Ascending aorta (tissue), 2 donors: ENCODE measurements at places on chromosomes 5 and 9. TPM values are rescaled to one million over a fixed set of nuclear protein-coding genes. Genes with fewer than 3 reads are reported as not detected.

The LCP2 gene
- total RNA-seq: 9.3 TPM

The CLIC3 gene
- 2.8 TPM for total RNA-seq

- no peak for DNase-seq
These were observed 24.5 kb downstream of the FGD3 start for GRCh38 chr9:92971776-92972175.

DNA sequence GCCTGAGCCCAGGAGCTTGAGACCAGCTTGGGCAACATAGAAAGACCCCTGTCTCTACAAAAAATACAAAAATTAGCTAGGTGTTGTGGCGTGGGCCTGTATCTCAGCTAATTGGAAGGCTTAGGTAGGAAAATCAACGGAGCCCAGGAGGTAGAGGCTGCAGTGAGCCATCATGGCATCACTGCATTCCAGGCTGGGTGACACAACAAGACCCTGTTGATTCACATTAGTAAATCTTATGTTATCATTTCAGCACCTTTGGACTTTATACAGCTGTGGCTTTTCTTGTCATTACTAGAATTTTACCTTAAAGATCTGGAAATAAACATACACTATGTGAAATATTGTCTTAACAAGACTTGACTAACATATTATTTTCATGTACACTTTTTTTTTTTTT lies 185.0 kb downstream of the ZNF608 start:
- no peak for DNase-seq

- no peak for DNase-seq
These were observed 7.5 kb downstream of the SMU1 start for GRCh38 chr9:33068991-33069390.

DNA sequence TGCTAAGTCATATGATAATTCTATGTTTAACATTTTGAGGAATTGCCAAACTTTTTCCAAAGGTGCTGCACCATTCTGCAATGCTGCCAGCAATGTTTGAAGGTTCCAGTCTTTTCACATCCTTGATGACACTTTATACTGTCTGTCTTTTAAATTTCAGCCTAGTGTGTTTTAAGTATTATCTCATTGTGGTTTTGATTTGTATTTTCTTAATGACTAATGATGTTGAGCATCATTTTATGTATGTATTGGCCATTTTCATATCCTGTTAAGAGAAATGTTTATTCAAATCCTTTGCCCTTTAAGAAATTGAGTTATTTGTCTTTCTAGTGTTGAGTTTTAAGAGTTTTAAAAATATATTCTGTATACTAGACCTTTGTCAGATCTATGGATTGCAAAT lies 5.0 kb upstream of the TEX48 start:
- DNase-seq: no peak

DNA sequence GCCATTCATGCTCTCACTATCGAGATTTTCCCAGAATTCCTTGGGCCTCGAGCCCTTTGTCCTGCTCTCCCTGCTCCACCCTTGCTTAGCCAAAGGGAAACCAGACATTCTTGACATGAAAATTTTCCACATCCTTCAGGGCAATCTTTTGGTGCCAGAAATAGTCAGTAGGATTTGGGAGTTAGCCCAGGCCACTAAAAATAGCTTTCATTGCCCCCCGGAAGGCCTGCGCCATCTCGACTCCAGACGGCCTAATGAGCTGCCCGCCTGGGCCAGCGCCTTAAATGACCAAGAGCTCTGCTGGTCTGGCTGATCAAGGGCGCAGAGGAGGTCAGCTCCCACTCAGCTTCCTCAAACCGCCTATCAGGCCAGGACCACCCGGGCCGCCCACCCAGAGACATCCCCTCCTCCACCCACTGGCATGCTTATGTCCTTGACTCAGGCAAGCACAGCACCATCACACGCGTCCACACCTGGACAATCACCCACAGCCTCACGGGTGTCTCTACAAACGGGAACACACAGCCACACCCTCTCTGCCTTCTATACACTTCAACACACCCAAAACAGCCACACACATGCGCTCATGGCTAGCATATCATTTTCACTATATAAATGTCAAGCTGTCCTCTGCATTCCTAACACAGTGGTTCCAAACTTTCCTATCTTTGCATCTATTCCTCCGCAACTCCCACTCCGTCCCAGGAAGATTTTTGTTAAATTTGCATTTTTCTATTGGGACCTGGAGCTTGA lies 20.9 kb downstream of the DUSP1 start:
- peak; percentile 92 for DNase-seq

DNA sequence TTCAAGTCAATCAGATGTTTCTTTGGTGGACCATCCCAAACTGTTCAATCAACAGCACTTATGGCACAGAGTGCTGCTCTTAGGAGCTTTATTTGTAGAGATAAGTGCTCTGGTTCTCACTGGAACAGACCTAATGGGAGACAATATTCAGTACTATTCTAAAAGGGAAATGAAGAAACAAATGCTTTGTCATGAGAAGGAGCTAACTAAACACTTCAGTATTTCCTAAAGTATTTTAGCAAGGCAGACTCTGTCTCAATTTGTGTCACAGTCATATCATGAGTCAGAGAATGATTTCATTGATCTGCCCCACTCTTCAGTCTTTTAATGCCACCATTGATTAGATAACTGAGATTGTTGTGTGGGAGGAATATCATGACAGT lies 175.3 kb downstream of the SLF1 start:
- no peak for DNase-seq

- DNase-seq: no peak
These were observed 345 bp downstream of the DNAI1 start for GRCh38 chr9:34458959-34459340.
